Stimulated activated effector memory CD8-positive, alpha-beta T cell treated with anti-CD3 and anti-CD28 coated beads, Interleukin-12 subunit alpha, Interleukin-12 subunit beta, amount 100 ng/mL, for 72 hours (primary cell): ENCODE measurements at places on chromosomes 3 and 15.

GRCh38 chr3:62378921-62379320 lies 5.6 kb upstream of the FEZF2 start:
- DNase-seq: no peak

- DNase-seq: no peak
Observed at GRCh38 chr3:66492071-66492470, 8.8 kb downstream of the LRIG1 start.

DNA sequence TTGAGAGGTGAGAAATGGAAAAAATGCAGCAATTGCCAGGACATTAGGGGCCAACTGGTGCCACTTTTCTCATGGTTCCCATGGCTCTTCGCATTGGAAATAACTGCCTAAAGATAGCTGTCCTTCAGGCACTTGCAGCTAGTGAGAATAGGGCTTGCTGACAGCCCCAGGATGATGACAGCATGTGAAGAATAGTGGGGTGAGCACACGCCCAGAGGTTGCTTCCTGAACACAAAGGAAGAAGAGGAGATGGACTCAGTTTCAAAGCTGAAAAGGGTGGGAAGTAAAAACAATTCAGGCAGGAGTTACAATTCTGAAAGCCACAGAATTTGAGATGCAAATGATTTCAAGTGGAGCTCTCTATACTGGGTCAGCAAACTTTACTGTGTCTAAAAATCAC lies 45.6 kb downstream of the TNFAIP8L3 start:
- no peak for DNase-seq

DNA sequence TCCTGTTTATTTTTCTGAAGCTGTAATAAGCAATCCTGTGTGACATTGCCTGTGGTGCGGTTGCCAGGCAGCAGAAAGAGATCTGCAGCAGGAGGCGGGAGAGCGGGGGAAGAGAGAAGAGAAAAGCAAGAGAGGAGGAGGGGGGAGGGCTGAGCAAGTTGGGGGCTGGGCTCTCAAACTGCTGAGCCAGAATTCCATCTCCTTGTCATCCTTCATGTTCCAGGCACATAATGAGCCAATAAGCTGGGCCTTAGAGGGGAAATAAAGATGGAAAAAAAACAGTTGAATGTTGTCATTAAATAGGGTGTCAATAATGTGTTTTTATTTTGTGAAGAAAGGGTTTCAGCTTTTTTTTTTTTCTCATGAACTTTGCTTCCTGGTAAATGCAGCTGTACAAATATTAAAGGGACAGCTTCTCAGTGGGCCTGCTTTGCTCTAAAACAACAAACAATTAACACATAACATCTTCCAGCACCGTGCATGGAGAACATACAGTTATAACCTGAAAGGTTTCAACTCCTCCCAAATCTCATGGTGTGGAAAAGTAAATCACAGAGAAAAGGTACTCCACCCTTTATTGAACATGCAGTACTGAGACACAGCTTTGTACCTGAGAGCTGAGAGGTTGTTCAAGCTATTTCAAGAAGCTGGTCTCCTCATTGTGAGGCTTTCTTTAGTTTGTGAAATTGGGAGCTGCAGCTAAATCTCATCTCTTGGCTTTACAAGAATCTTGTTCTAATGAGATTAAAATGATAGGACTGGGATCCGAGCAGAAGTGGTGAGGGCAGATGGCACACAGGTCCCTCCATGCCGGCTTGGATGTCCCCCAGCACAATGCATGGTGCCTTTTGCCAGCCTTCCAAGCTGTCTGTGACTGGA lies 451.1 kb upstream of the KCNMB2 start:
- no peak for DNase-seq
